CD4-positive, alpha-beta T cell treated with Interleukin-6 for 4 hours (primary cell): ENCODE measurements at places on chromosomes 2 and 18.

GRCh38 chr2:224174521-224174920 lies 135.4 kb upstream of the SERPINE2 start:
- DNase-seq: no peak

- DNase-seq: no peak
Measured at GRCh38 chr18:2680216-2680792, 24.8 kb downstream of the SMCHD1 start.

GRCh38 chr2:236014408-236015131 lies 153.6 kb downstream of the GBX2 start:
- no peak for DNase-seq

DNA sequence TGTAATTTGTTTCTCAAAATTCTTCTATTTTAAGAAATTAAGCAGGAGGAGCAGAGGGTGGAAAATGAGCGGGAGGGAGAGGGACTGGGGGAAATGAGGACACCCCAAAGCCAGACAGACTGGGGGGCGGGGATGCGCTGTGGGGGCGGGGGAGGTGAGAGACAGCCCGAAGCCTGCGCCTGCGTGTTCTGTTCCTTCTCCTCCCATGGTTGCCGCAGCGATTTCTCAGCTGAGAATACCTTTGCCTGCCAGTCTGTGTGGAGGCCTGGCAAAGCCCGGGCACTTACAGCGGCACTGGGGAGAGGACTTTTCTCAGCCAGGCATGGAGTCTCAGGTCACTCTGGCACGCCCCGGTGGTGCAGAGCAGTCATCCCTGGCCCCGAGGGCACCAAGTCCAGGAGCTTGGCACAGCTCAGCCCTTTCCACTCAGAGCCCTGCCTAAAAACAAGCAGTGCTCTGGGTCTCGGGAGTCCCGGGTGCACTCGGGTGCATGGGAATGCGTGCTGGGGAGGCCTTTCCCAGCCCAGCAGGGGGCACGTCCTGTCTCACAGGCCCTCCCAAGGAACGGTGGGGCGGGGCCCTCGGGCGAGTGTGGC lies 289.3 kb upstream of the HS6ST1 start:
- no peak for DNase-seq

DNA sequence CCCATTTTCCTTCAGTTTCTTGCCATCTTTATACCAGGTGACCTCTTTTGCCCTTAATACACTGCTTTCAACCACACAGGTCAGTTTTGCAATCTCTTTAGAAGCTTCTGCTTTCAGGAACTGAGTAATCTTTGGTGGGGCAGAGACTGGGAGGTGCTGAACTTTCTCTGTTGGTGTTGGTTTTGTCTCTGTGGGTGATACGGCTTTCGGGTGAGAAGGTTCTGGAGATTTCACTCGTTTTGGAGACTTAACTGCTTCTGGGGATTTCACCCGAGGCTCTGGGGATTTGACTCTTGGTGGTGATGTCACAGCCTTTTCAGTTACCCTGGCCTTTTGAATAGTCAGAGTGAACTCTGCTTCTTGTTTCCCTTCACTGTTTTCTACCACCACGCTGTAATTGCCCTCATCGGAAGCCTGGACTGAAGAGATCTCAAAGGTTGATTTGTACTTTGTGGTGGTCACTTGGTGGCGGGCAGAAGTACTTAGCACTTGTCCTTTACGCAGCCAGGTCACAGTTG lies 50.4 kb downstream of the PLEKHA3 start:
- no peak for DNase-seq

DNA sequence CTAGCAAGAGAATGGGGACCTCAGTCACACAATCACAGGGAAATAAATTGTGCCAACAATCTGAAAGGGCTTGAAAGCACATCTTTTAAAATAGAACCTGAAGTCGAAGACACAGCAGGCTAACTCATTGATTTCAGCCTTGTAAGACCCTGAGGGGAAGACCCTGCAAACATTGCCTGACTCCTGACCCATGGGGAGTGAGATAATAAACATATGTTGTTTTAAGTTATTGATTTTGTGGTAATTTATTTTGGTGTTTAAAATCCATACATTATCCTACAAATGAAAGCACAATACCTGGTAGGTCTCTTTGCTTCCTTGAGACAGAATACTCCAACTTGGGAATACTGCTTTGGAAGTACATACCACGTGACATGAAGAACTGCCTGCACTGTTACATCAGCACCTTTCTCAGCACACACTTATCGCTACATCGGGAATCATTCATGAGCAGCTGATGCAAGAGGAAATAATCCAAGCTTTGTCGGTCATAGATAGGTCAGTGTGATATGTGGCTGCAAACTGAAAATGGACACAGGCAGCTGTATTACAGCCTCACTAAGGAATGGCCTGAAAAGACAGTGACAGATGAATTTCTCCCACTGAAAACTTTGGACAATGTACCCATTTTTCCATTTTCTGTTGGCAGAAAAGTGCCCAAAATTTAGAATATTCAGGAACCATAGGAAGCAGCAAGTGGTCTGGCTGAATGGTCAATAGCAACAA lies 494.5 kb upstream of the MAP2 start:
- no peak for DNase-seq

DNA sequence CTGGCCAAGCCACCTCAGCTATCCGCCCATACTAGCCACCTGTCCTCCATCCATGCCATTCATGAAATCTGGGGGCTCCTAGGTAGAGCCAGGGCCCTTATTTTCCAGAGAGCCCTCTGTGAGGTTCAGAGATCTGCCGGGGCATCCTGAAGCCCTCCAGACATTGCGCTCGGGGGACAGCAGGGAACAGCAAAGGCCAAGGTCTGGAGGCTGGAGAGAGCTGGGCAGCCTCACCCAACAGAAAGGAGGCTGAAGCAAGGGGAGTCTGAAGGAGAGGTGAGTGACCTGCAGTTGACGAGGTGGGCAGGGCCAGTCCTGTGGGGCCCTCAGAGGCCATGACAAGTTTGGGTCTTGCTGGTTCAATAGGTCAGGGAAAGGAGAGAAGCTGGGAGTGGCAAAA lies 8.6 kb upstream of the DES start:
- no peak for DNase-seq

- no peak for DNase-seq
Measured at GRCh38 chr18:74906184-74906583, 302.8 kb downstream of the PTGR3 start.

- DNase-seq: no peak
Measured at GRCh38 chr2:1489486-1489885, 76.2 kb downstream of the TPO start.

DNA sequence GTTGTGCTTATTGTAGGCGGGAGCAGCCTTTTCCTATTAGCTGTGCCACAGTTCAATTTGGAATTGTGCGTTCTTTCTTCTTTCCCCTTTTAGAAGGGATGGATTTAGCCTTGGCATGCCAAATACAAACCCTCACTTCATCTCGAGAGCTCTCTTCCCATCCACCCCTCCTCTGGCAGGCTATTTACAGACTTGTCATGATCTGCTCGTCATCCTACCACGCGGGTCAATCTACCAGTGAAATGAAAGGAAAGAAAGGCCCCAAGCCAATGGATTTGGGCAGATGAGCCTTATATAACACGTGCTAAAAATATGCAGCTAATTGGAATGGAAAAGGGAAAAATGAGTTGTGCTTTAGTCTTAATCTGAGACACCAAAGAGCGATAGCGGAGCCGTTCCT lies 277.5 kb downstream of the PRKCE start:
- DNase-seq: no peak

DNA sequence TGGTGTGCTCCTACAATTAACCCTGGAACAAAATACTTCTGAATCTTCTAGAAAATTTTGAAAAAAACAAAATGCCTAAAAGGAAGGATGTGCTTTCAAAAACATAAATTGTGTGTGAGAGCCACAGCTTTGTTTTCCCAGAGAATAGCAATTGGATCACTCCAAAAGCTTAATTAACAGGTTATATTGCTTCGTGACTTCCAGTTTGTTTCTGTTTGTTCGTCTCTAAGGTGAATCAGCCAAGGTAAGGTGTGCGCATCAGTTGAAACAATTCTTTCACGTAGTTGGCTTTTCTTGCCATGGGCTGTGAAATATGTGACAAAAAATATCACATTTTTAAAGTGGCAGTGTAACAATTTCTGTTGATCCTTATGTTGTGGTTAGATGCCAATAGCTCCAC lies 90.3 kb upstream of the BARD1 start:
- DNase-seq: no peak

DNA sequence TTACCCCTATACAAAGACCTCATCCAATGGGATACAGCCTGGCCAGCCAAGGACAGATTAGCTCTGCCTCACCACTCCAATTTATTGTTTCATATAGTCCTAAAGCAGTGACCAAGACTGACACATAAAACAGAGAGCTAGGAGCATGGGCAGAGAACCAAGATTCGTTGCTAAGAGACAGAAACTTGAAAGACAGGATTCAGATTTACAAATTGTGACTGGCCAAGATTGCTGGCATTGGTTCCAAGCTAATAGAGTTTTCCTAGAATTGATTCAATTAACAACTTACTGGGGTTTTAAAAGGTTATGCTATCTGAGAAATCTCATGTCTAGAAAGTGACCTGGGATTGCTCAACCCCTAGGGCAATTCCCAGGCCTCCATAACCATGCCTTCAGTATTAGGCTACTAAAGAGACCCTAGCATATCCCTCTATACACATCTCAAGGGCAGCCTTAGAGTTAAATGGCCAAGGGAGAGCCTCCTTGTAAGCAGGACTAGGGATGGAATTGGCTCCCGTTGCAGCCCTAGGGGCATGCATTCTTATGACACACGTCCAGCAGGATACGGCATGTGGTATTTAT lies 75.6 kb downstream of the ICOS start:
- DNase-seq: no peak

DNA sequence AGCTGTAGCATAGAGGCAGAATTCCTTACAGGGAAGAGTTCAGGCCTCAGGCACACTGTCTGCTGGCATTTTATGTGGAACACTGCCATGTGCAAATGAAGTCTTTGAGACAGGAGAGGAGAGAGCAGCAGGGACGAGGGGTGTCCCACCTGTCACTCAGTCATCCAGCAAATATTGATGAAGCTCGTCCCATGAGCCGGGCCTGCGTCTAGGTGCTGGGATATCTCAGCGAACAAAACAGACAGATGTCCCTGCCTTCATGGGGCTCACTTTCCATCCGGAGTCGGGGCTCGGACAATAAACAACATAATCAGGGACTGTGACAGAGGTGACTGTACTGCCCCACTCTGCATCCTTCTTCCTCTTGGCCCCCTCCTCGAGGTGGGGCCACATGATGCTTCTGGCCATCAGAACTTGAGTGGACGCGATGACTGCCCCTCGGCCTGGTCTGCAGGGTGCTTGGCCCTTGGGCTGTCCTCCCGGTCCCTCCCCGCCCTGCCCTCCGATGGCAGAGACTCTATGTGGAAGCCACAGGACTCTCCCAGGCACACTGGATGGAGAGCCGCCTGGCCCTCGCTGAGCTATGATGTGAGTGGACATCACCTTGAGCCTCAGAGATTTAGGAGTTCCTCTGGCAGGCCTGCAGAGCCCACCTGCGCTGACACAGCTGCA lies 78.8 kb downstream of the MBP start:
- no peak for DNase-seq

DNA sequence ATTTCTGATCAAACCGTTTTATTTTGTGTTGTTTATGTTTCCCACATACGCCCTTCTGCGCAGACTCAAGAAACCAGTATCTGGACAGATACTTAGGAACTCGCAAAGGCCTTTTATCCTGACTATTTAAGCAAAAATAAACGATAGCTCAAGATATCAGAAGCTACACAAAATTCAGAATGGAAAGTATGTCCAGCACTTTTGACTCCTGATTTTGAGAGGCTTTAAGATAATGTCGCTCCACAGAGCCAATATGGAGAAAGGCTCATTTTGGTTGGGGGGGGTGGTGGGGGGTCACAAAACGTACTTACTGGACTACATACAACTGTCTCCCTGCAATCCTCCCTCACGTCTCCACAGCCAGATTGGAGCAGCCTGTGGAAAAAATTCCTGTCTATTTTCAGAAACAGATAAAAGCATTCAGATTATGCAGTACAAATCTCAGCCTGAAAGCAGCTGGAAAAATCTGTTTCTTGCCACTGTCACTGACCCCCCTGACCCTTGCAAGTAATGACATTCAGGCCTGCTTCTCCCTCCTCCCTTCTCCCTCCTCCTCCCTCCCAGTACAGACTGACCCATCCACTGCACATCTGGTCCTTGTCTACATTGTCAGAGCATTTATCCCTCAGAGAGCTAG lies 34.9 kb upstream of the LCLAT1 start:
- no peak for DNase-seq

- no peak for DNase-seq
Measured at GRCh38 chr2:157644776-157645175, 16.1 kb upstream of the ACVR1C start.

- no peak for DNase-seq
Measured at GRCh38 chr2:23065936-23066335, 319.0 kb upstream of the KLHL29 start.

DNA sequence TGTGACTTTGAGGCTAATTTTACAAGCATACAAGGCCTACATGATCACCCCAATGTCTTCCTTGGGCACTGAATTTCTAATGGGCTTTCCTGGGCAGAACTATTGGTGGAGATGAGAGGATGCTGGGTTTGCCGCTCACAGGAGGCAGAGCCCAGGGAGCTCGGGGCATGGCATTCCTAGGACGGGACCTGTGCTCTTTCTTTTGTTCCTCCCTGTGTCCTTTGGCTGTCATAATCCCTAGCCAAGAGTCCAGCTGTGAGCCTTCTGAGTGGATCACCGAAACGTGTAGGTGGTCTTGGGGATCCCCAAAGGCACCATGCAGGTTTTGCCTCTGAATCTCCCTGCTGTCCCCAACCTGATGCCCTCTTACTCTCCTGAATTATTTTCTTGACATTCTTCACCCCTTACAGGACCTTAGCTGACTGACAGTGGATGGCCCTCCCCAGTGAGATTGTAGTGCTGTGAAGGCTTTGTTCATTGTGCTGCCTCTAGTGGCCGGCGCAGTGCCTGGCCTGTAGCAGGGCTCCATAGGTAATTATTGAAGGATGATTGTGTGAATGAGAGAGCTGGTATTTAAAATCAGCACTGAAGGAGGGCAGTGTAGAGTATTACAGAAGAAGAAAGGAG lies 221.9 kb downstream of the ZNF407 start:
- no peak for DNase-seq

DNA sequence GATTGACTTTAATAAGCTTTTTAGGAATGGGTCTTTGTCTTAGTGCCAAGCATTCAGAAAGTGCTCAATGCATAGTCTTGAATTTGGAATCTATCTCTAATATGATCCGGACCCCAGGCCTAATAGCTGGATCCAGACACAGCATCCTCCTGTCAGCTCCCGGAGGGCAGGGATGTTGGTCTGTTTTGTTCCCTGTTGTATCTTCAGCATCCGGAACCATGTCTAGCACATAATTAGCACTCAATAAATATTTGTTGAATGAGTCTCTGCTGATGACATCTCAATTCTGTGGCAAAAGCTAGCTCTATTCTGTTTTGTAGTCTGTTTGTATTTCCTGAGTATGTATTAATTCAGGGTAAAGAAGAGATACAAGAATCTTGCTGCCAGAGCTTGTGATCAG lies 169.1 kb downstream of the DCDC2C start:
- DNase-seq: no peak

DNA sequence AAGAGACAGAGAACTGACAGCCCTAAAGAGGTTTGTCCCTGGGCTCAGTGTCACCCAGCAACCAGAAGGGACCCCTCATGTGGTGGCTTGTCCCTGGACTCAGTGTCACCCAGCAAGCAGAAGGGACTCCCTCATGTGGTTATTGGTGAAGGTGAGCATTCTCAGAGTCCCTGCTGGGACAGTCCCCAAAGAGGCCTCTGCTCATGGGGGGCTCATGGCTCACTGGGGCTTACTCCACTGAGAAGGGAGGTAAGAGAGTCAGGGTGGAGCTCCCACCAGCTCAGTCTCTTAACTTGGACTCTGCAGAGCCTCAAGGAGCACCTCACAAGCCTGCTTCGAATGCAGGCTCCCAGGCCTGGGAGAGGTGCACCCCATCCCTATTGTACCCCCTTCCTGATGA lies 145.2 kb upstream of the COPS8 start:
- DNase-seq: no peak

- no peak for DNase-seq
Measured at GRCh38 chr18:55088000-55088401, 128.7 kb upstream of the CCDC68 start.
